ENCODE measurements at places on chromosomes 5 and 9.

DNA sequence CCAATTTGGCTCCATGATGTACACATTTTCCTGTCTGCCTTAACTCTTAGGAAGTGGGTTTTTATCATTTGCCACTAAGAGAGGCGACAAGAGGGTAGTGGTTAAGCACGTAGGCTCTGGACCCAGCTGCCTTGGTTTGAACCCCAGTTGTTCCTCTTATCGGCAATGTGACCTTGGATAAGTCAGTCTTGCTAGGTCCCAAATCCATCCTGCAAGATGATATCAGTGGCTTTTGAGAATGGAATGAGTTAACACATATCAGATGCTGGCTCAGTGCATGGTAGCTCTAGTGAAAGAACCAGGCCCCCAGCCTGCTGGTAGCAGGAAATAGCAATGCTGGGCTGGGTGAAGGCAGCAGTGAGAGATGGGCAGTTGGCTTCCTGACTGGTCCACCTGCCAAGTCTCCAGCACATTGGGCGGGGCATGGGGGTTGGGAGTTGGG is 72.5 kb downstream of the STK10 start:
- DNase-seq = no peak

DNA sequence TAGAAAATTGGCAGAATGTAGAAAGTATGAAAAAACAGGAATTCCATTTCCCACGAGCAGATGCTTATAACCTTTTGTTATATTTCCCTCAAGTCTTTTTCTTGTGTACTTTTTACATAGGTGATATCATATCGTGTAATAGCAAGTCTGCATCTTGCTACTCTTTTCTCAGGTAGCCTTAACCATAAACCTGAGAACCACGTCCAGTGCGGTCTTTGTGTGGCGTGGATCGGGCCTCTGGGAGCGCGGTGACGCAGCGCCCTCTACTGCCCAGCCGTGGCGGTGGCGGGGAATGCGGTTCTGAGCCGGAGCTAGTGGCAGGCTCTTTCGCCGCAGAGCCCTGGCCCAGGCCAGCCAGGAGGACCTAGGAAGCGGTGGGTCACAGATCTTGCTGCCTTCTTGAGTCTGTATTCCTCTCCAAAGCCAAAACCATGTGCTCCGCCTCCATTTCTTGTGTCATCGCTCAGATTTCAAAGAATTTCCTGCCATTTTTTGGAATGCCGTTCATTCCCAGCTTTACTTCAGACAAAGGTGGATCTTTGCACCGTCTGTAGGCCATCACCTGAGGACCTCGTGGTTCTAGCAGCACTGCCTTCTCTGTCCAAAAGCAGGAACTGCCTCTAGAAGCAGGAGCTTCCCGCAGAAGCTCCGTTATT is 71.9 kb downstream of the MVB12B start:
- DNase-seq = peak; percentile 62

GRCh38 chr5:31193116-31193515 is 370 bp upstream of the CDH6 start:
- DNase-seq = no peak

- DNase-seq = peak; percentile 83
Measured at GRCh38 chr5:177390363-177391300, 6.4 kb downstream of the SLC34A1 start.

DNA sequence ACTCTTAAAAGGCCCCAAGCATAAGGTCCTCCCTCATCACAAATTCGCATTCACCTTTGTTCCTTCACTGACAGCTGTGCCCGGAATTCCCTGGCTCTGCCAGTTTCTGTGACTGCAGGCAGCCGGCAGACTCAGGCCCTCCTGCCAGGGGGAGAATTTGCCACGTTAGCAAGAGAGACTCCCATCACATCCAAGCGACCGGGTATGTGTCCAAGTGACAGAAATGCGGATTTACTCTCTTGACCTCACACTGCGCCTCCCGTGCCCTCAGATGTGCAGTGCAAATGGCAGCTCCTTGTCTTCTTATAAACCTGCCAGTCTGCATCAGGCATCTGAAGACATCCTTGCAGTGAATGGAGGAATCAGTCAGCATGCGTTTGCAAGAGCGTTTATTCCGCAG is 187.1 kb upstream of the WWC1 start:
- no peak for DNase-seq

DNA sequence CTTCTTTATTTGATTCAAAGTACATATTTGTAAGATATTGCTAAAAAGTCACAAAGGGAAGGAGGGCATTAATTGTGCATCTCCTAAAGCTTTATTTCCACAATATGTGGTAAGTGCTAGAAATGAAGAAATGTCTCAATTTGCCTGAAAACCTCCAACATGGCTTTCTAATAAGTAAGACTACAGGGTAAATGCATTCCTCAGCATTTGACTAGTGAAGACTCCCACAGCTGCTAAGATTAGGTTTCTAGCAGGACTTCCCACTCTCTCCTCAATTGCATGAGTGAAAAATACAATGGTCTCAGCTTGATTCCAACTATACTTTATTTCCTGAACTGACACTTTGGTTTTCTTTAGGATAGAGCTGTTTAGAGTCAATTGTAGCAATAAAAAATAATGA is 162.1 kb downstream of the ELAVL2 start:
- DNase-seq = no peak

DNA sequence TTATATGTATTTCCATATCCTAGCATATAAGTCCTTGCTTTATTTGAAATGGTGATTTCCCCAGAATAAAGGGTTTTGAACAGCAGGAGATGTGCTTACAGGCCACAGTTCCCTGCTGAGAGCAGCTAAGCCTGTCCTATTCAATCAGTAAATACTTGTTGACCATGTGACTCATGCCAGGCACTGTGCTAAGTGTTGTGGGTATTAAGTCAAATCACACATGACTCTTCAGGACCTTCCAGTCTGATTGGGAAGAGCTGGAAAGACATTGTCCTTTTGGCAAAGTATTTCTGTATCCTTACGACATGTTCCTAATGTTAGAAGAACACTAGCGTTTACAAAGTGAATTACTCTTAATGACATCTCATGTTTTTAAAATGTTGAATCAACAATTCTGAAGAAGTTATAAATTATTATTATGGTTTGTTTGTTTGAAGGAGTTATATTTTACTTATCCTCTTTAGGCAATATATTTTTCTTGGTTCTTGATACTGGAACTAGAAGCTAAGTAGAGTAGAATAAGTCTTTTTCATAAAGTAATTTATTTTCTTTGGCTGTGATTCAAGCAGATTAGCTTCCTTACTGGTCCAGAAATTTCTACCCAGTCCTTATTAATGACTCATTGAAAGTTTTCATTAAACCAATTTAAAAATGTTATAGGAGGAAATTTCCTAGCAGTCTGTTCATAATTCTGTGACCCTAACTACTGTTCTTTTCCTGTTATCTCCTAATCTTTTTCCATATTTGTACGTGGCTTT is 82.1 kb downstream of the GAPVD1 start:
- DNase-seq = no peak

- DNase-seq = no peak
Measured at GRCh38 chr5:63962279-63962678, at the start of gene HTR1A. HTR1A (minus strand) TSS chr5:63962445; CDS start chr5:63961719, 726 bp downstream.

GRCh38 chr9:72292256-72292682 is 72.7 kb downstream of the ZFAND5 start:
- DNase-seq = no peak

DNA sequence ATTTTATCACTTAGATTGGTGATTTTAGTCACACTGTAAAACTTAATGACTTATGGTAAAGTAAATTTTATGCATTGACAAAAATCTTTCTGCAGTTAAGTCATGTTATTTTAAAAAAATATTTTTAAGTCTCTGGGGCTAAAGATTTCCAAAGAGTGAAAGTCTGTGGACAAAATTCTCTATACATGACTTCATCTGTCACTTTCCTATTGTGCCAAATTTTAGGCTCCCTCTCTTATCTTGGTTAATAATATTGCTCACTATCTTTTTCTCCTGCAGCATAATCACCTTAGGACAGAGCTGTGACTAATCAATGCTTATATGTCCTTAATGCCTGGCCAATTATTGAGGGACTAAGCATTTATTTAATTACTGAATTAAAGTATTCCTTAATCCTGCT is 15.2 kb downstream of the LURAP1L start:
- no peak for DNase-seq

- no peak for DNase-seq
Measured at GRCh38 chr9:93620041-93620506, 43.7 kb downstream of the PHF2 start.

DNA sequence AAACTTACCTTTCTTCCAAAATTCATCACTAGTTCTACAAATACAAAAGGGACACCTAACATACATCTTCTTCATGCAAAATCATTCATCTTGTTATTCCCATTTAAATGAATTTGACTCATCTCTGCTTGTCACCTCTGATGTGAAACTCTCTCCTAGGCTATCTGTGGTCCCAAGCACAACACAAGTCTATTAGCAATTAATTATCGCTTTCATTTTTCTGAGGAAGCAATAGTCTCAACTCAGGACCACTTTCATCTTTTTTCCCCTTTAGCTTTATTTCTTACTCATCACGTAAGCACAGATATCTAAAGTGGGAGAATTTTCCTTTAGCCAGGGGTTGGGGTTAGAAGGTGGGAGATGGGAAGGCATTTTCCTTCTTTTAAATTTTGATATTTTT is 131.9 kb downstream of the ST8SIA4 start:
- DNase-seq = no peak

GRCh38 chr5:159779481-159779880 is 136.8 kb upstream of the ADRA1B start:
- no peak for DNase-seq

DNA sequence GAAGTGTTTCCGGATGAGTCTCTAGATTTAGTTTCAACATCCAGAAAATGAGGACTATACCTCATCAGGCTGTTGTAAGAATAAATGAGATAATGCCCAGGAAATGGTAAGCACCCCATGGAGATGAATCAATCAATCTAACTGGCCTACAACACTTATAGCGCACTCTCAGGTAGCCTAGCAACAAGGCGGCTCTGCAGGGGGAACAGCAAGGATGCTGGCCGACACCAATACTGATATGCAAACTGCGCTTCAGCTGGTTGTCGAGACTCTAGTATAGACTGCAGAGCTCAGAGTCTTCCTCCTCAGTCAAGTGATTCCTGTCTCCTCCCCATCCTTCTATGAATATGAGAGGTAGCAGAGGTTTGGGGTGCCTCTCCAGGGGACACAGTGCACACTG is 218.8 kb upstream of the WWC1 start:
- no peak for DNase-seq
